Left renal pelvis (tissue), 4 donors: ENCODE measurements at places on chromosomes 11 and 22. TPM values are rescaled to one million over a fixed set of nuclear protein-coding genes. Genes with fewer than 3 reads are reported as not detected.

The C11orf86 gene
- not detected for polyA plus RNA-seq

The NNMT gene
- 1.2 TPM for polyA plus RNA-seq

The MRGPRE gene
- not detected for polyA plus RNA-seq

- peak; percentile 89 for DNase-seq
These were observed at the start of gene PAK1 for GRCh38 chr11:77473801-77474683. TSS of gene PAK1 (minus strand) at chr11:77474094. CDS start at chr11:77392520, 81,574 bp downstream.

DNA sequence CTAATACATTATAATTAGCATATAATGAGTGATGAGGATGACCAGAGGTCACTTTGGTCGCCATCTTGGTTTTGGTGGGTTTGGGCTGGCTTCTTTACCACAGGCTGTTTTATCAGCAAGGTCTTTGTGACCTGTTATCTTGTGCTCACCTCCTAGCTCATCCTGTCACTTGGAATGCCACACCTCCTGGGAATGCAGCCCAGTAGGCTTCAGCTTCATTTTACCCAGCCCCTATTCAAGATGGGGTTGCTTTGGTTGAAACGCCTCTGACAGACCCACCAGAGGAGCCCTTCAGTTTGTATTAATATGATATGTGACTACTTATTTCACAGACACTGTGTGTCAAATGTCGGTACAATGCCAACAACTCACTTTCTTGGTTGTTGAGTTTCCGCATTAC lies 20.2 kb downstream of the FOLR3 start:
- DNase-seq = no peak

DNA sequence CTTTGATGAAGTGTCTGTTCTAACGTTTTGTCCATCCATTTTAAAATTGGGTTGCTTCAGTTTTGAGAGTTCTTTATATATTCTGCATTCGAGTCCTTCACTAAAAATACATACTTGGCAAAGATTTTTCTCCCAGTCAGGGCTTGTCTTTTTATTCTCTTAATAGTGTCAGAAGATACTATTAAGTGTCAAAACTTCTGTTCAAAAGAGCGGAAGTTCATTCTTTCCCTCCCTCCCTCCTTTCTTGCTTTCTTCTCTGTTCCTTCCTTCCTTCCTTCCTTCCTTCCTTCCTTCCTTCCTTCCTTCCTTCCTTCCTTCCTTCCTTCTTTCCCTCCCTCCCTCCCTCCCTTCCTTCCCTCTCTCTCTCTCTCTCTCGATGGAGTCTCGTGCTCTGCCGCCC lies 7.6 kb upstream of the MUC6 start:
- DNase-seq = no peak

- no peak for DNase-seq
These were observed 745 bp downstream of the C22orf39 start for GRCh38 chr22:19446603-19447329.

GRCh38 chr11:126518071-126518971 lies 162.8 kb downstream of the ST3GAL4 start:
- no peak for DNase-seq
